ENCODE measurements at places on chromosomes 4 and X. TPM values are rescaled to one million over a fixed set of nuclear protein-coding genes. Genes with fewer than 3 reads are reported as not detected.

Gene LDB2
- polyA plus RNA-seq = 8.9 TPM

GRCh38 chrX:38848671-38849455 lies 47.6 kb downstream of the MID1IP1 start:
- no peak for DNase-seq

Gene SCLT1
- 2.2 TPM for polyA plus RNA-seq

Gene AR
- polyA plus RNA-seq = 1.7 TPM

Gene PDGFC
- polyA plus RNA-seq = 2.2 TPM

DNA sequence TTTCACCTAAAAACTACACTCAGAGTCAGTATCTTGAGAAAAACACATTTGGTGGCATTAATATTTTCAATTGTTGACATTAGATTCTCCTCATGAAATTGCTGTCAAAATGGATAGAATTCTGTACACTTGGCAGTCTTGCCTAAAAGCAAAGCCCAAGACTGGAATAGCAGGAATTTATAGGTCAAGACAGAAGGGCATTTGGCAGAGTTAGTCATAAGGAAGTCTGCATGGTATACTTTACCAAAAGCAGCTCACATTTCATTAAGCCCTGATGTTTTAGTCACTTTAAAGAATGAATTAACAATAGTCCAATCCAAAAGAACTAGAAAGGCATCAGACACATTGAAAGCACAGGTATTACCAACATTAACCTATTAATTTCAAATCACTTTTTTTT lies 7.1 kb downstream of the CCDC160 start:
- DNase-seq = no peak

DNA sequence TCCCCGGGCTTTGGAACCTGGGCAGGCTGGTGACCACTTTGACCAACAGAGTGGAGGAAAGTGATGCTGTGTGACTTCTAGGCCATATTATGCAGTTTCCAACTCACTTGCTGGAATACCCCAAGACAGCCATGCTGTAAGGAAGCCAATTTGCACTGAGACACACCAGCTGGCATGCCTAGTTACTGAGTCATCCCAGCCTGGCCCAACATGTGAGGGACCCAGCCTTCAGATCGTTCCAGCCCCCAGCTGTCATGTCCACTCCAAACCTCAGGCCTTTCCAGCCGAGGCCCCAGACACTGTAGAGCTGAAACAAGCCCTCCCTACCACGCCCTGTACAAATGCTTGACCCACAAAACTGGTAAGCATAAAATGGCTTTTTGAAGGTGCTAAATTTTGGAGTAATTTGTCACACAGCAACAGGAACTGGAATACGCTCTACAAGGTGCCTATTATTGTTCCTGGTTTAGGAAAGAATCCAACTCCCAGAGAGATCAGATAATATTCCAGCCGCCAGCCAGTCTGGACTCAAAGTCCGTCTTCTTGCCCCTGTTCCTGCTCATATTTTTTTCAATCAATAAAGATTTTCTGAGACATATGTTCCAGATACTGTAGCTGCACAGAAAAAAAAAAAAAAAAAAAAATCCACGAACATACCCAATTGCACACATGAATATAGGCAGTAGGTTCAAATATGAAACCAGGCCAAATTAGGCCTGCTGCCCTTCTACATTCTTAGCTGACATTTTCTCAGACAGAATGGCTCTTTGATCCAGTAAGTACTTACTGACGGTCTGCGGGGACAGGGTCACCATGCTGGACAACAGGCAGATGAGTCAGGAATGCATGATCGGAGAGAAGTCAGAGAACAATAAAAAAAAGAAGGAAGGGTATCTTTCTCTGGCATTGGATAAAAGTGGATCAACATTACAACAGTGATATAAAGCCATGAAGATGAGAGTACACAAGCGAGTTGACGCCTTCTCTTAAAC lies 35.1 kb downstream of the SH3KBP1 start:
- no peak for DNase-seq

DNA sequence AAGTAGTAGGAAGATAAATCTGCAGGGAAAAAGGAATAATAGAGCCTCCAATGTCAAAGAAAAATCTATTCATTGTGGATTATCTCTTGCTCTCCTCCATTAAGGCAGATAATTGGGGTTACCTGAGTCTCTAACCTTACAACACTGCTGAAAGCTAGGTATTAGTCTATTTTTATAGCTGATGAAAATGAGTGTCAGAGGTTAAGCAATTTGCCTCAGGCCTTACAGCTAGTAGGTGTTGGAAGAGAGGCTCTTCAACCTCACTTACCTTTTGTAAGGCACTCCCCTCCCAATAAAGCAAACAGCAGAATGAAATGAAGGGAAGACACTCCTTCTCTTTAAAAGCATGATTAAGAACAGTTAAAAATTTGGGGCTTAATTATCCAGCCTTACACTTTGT lies 45.4 kb upstream of the GAB1 start:
- no peak for DNase-seq

- DNase-seq = no peak
Observed at GRCh38 chr4:78092850-78093249, 35.7 kb downstream of the FRAS1 start.

GRCh38 chr4:45954276-45954675 lies 169.6 kb downstream of the GABRG1 start:
- DNase-seq = no peak

GRCh38 chr4:94551643-94552564 lies 100.2 kb downstream of the PDLIM5 start:
- no peak for DNase-seq

Gene MTTP
- polyA plus RNA-seq = 0.28 TPM

DNA sequence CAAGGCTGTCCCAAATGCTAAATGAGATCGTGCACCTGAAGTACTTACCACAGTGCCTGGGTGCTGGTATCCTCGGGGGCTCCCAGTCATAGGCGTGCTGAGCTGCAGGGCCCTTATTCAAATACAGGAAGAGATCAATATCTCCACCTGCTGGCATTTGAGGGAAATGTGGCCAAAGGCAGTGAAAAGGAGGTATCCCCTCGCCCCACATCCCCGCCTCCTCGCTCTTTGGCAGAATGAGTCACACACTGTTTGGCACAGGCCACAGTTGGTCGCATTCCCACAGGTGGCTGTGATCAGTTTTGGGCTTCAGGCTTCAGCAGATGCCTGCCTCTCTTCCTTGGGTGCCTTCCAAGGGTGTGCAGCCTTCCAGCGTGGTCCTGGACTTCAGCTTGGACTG lies 28.4 kb downstream of the ZNF185 start:
- no peak for DNase-seq

Gene UCHL1
- 88.3 TPM for polyA plus RNA-seq

DNA sequence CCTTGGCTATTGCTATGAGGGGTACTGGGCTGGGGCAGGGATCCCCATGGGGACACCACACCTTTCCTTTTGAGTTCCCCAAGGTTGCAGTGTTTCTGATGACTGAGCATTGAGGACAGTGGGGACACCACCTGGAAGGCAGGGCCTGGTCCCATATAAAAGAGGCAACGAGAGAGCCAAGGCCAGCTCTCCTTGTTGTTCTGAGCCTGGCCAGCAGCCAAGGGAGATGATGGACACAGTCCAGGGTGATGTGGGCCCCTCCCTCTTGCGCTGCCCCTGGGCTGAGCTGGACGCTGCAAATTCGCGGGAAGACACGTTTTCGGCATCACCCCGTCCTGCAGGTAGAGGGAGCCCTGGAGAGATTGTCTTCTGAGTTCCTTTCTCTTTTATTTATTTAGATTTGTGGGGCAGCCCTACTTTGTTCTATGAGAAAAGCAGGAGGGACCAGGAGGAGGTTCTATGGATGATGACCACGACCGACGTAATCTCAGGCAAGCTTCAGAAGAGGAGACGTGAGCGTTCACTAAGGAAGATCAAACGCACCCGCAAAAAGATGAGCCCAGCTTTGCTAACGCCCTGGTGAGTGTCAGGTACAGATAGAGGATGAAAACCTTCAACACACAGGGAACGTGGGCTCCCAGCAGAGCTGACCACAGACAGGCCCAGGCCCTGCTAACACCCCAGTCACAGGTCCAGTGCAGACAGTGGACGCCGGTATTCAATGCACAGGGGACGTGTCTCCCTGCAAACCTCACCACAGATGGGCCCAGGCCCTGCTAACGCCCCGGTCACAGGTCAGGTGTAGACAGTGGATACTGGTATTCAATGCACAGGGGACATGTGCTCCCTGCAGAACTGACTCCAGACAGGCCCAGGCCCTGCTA lies 97.4 kb downstream of the SHOX start:
- no peak for DNase-seq

DNA sequence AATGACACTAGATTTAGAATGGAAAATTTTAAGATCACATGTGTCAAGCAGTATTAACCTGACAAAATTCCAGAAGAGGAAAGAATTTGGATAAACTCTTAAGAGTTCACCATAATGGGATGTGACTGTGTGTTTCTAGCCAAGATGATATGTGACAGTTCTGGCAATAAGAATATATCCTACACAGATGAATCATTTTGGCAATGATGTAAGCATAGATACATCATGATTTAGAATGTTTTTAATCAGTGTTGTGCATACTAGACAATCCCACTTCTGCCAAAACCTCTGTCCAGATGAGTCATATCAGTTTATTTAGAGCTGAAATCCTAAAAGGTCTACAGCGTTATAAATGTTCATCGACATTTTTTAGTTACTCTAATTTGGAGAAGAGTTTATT lies 48.8 kb downstream of the PTCHD1 start:
- DNase-seq = no peak

All from psoas muscle (tissue), 8 donors.